Stomach (tissue), 19 donors: ENCODE measurements at places on chromosomes 7 and 10. TPM values are rescaled to one million over a fixed set of nuclear protein-coding genes. Genes with fewer than 3 reads are reported as not detected.

DNA sequence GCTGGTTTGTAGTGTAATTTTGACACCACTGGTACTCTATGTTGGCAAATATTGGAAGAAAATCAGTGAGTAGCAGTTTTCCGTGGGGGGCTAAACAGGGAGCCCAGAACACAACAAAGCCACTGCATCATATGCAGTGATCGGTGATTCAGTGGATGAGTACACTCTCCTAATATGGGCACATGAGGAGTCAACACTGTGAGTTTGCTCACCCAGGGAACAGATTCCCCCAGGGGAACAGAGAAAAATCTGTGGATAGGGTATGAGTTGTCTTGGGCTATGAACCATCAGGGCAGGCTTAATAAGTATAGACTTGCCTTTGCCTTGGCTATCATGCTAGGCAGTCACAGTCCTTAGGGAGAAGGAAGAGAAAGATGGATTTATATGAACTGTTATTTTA, 227.7 kb upstream of the SEMA3E start:
- H3K4me1 ChIP-seq: no peaks in the 10 kb centered on the region
- no peaks in the 10 kb centered on the region for H3K27me3 ChIP-seq
- no peak overlapping the region for H3K27ac ChIP-seq

GRCh38 chr10:110947061-110947595, 27.7 kb downstream of the SHOC2 start:
- H3K36me3 ChIP-seq: no peaks in the 10 kb centered on the region
- no peak for DNase-seq
- H3K27me3 ChIP-seq: no peaks in the 10 kb centered on the region
- H3K4me3 ChIP-seq: no peak overlapping the region

DNA sequence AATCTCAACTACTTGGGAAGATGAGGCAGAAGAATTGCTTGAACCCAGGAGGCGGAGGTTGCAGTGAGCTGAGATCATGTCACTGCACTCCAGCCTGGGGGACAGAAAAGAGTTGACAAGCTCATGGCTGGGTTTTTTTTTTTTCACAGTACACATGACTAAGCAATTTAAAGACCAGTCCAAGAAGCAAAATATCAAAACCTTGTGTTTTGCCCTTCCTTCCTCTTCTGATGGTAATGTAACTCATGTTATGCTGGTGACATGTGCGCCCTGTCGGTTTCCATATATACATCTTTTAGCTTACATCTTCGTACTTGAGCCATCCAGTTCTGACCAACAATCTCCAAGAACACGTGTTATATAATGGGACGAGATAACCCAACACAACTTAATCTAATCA, 237.7 kb upstream of the PLXDC2 start:
- H3K36me3 ChIP-seq: no peaks in the 10 kb centered on the region
- DNase-seq: no peak
- H3K27ac ChIP-seq: no peak overlapping the region

DNA sequence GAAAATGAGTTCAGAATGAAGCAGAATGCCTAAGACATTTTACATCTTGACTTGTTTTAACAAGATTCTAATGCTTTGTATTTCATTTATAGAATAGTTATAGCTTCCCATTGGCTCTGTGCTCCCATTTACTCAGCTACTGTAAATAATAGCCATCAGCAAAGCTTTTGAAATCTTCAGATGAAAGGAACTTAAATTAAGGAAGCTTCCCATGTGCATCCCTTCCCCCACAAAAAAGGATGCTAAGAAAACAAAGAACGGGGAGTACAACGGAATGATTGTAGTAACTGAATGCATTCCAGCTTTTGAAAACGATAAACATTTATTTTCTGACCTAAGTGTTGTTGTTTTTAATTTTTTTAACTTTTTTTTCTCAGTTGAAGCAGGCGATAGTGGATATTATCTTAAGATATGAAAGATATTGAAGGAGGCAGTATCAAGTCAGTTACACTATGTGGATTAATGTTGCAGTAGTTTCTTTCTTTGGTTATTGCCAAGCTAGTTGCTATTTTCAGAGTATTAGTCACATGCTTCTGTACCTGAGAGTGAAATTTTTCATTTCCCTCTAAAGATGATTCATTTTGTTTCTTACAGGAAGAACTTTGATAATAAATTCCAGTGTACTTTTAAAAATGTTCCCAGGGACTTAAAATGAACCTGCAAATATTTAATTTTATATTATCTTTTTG, 129.2 kb downstream of the KCND2 start:
- H3K36me3 ChIP-seq: no peaks in the 10 kb centered on the region
- H3K27me3 ChIP-seq: no peaks in the 10 kb centered on the region
- H3K27ac ChIP-seq: no peak overlapping the region

DNA sequence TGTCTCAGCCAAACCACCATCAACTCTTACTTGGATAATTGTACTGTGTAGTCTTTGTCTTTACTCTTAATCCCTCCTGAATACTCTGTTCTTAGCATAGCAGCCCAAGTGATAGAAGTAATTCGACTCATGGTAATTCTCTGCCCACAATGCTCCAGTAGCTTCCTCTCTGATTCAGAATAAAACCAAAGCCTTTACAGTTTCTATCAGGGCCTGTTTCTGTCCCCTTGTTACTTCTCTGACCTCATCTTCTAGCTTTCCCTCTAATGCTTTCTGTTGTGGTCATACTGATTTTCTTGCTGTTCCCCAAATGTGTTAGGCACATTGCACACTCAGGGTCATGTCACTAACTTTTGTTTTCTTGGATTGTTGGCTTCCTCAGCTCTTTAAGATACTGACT, 8.0 kb downstream of the ZNF518A start:
- H3K4me1 ChIP-seq: no peaks in the 10 kb centered on the region
- H3K27ac ChIP-seq: no peak overlapping the region
- no peak for DNase-seq
- no peaks in the 10 kb centered on the region for H3K27me3 ChIP-seq
- H3K36me3 ChIP-seq: peaks cover 86% of the 10 kb centered on the region

Gene ZNF777
- 5.2 TPM for polyA plus RNA-seq

DNA sequence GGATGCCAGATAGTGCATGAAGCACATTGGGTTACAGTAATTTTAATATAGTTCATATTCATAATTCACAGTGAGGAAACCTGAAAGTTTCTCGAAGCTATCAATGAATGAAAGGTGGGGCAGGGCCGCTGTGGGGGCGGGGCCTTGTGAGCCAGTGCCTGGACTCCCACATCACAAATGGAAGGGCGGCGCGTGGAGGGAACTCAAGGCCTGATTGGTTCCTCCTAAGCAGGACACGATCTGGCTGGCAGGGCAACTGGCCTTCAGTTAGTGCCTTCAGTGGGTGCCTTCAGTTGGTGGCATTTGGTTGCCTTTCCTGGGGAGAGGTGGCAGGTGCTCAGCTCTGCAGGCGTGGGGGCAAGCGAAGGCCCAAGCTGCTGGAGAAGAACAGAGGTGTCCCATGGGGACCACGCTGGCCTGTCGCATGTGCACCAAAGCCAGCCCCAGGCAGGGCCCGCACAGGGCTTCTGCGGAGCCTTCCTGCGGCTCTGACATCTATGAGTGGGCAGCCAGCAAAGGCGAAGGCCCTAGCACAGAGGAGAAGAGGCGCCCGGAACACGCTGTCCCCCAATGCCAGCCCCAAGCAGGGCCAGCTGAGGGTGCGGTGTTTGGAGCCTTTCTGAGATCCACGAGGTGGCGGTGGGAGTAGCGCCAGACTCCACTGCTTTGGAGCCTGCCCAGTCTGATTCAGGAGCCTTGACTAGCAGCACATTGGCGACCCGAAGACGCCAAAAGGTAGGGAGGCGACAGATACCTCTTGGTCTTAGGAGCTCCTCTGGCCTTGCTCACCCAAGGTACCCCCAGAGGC, 118.0 kb upstream of the PDSS1 start:
- DNase-seq: no peak
- H3K4me1 ChIP-seq: no peaks in the 10 kb centered on the region
- no peaks in the 10 kb centered on the region for H3K36me3 ChIP-seq
- no peak overlapping the region for H3K27ac ChIP-seq
- no peak overlapping the region for H3K4me3 ChIP-seq

DNA sequence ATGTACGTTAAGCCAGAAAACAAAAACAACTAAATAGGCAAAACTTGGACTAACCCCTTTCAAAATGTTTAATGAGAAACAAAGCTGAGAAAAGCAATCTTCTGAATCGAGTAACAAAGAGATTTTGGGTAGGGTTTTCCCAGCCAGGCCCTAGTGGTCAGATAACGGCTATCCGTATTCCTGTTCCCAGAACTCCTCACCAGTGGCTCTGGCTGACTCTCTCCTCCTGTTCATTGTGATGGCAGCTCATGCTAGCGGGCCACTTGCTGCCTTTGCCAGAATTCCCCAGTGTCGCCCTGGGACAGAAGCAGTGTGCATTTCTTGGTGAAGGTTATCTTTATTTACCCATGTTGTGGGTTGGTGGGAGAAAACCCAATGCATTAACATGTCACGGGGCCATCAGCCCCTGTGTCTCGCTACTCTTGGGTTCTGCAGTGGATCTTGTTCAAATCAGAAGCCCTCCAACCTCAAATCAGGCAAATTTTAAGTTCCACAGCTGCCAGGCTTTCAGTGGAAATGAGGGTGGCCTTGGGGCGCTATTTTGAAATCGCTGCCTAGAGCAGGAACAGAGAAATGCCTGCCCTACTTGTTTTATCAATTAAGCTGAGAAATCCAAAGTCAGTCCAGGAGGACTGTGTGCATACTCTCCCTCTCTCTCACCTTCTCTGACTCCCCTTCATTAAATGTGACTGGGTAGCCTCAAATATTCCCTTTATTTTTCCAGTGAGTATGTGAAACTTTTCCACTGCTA, 164.5 kb upstream of the NPVF start:
- H3K4me1 ChIP-seq: peaks cover 48% of the 10 kb centered on the region
- H3K27ac ChIP-seq: no peak overlapping the region
- no peaks in the 10 kb centered on the region for H3K36me3 ChIP-seq

DNA sequence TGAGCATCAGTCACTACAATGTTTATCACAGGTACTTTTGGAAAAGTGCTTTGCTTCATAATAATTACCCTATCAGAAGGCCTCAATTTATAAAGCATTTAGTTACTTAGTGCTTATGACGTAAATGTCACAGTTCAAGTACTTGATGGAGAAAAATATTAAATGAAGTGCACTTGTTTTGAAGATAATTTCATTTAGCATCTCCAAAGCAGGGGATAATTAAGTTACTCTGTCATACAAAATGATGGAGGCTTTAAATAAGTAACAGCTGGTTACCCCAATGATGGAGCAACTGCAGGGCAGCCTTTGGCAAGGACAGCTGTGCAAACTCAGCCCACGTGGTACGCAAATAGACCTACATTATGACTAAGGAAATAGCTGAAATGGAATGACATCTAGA, 768.8 kb downstream of the GRM8 start:
- H3K27me3 ChIP-seq: no peaks in the 10 kb centered on the region
- peaks cover 11% of the 10 kb centered on the region for H3K4me1 ChIP-seq
- no peak overlapping the region for H3K27ac ChIP-seq
